Type B pancreatic cell (in vitro differentiated cells): ENCODE measurements at places on chromosomes 6 and 20. TPM values are rescaled to one million over a fixed set of nuclear protein-coding genes. Genes with fewer than 3 reads are reported as not detected.

The SLC44A4 gene
- total RNA-seq: 8.8 and 10.6 TPM in 2 replicates

GRCh38 chr20:5570452-5570851 is 179.7 kb upstream of the SHLD1 start:
- H3K4me1 ChIP-seq: no peaks in the 10 kb centered on the region
- DNase-seq: no peak
- H3K27me3 ChIP-seq: no peaks in the 10 kb centered on the region
- peaks cover 14% of the 10 kb centered on the region for H3K36me3 ChIP-seq
- no peak overlapping the region for H3K27ac ChIP-seq

GRCh38 chr20:4699957-4700356 is 21.8 kb upstream of the PRND start:
- H3K27ac ChIP-seq: no peak overlapping the region
- no peak for DNase-seq
- H3K4me1 ChIP-seq: peaks cover 13% of the 10 kb centered on the region
- no peak overlapping the region for H3K4me3 ChIP-seq

GRCh38 chr6:154430481-154430919 is 73.9 kb upstream of the IPCEF1 start:
- H3K27ac ChIP-seq: no peak overlapping the region
- DNase-seq: no peak
- no peaks in the 10 kb centered on the region for H3K27me3 ChIP-seq

GRCh38 chr6:117600008-117600743 is 2.1 kb downstream of the GOPC start:
- no peaks in the 10 kb centered on the region for H3K27me3 ChIP-seq
- peaks cover 42% of the 10 kb centered on the region for H3K36me3 ChIP-seq
- DNase-seq: no peak
- peak overlapping the region; percentile 99 for H3K4me3 ChIP-seq
- H3K4me1 ChIP-seq: peaks cover 21% of the 10 kb centered on the region
